Suprapubic skin (tissue), 4 donors: ENCODE measurements at places on chromosomes 11 and 22. TPM values are rescaled to one million over a fixed set of nuclear protein-coding genes. Genes with fewer than 3 reads are reported as not detected.

DNA sequence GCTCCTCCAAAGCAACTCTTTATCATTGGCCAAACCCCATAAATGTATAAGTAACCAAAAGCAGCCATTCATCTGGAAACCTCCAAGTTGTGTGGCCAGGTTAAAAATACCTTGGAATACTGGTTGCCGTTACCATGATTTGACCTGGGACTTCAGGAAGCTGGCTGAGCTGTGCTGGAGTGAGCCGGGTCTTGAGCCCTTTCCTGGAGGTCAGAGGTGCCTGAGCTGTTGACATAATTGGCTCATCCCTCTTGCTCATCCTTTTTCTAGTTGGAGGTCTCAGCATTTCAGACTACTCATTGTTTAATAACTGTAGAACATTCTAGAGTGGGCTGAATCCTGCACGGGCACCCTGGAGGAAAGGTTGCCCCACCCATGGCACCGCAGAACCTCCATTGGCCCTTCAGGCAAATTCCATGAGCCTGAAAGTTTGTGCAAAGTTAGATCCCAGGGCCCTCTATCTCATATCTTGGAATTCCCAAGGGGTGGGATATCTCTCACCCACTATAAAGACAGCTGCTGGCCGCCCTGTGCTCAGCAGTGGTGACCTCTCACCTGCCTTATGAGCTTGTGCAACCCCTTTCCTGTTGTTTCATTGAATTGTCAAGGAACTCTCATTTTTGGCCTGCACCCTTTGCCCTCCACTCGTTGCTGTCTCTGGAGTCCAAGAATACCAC is 77.0 kb downstream of the C22orf31 start:
- peaks cover 15% of the 10 kb centered on the region for H3K36me3 ChIP-seq
- no peak for DNase-seq
- peaks cover 6% of the 10 kb centered on the region for H3K4me1 ChIP-seq
- no peaks in the 10 kb centered on the region for H3K27me3 ChIP-seq

GRCh38 chr22:23207729-23208393 is 27.6 kb downstream of the BCR start:
- H3K4me3 ChIP-seq = no peak overlapping the region
- H3K36me3 ChIP-seq = no peaks in the 10 kb centered on the region
- H3K4me1 ChIP-seq = peaks cover 33% of the 10 kb centered on the region
- no peak for DNase-seq
- no peak overlapping the region for H3K27ac ChIP-seq
- no peaks in the 10 kb centered on the region for H3K27me3 ChIP-seq

GRCh38 chr11:126357969-126358762 is 2.7 kb downstream of the ST3GAL4 start:
- peak overlapping the region; percentile 67 for H3K4me3 ChIP-seq
- H3K36me3 ChIP-seq = no peaks in the 10 kb centered on the region
- peak overlapping the region; percentile 83 for H3K27ac ChIP-seq
- peak; percentile 74 for DNase-seq
- no peaks in the 10 kb centered on the region for H3K27me3 ChIP-seq
- H3K4me1 ChIP-seq = peaks cover 69% of the 10 kb centered on the region

DNA sequence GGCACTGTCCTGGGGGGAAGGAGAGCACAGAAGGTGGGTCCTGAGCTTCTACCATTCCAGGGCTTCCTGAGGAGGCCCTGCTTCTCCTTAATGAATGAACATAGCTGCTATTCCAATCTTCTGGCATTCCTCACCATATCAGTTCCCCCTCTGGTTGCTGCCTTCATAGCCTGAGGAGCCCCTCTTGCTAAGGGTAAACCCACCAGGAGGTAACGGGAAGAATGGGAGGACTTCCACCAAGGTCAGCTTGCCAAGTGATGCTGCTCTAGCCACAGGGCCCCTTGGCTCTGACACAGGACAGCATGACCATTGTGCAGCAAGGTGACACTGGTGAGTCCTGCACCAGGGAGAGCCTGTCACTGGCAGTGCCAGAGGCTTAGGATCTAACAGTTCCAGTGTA is 1022.5 kb downstream of the TBC1D22A start:
- peak; percentile 67 for DNase-seq
- H3K36me3 ChIP-seq = no peaks in the 10 kb centered on the region
- no peak overlapping the region for H3K27ac ChIP-seq
- no peak overlapping the region for H3K4me3 ChIP-seq
- no peaks in the 10 kb centered on the region for H3K4me1 ChIP-seq

GPR83 gene
- not detected for total RNA-seq

MYOD1 gene
- not detected for total RNA-seq

DNA sequence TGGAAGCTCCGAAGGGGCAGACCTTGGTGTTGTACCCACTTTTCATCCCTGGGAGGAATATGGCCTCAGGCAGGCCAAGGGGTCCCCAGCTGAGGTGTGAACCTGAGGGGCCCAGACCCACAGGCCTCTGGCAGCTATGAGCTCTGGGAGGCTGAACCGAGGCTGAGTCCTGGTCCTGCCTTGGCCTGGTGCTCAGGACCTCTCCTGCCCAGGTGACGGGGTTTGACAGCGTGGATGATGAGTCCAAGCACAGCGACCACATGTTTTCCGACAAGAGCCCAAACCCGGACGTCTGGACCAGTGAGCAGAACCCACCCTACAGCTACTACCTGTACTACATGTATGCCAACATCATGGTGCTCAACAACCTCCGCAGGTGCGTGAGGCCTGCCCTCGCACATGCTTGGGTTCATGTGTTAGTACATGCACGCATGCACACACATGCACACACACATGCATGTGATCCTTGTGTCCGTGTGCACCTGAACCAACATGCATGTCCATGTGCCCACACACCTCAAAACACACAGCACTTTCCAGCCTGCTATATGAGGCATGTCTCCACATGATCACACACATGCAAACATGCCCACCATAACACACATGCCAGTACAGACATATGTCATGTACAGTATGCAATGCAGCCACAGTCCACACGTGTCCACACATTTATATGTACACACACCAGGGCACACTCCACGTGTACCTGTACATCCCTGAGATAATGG is 40.9 kb downstream of the RNF141 start:
- H3K27ac ChIP-seq = no peak overlapping the region
- H3K4me3 ChIP-seq = no peak overlapping the region
- H3K4me1 ChIP-seq = peaks cover 21% of the 10 kb centered on the region
- H3K36me3 ChIP-seq = peaks cover 27% of the 10 kb centered on the region

DNA sequence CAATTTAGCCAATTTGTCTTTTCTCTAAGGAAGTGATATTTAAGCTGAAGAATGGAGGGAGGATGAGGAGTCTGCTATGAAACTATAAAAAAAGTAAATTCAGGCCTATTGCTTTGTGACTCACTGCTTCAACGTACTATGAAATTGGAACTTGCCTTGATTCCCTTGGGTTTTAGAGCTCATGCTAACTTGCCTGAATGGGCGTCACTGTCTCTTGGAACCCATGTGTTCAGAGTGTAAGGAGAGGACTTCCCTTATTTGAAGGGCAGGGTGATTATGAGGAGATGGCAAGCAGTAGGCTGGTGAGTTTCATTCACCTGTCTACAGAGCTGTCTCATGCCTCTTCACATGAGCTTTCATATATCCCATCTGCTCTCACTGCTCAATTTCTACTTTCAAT is 28.7 kb upstream of the WT1 start:
- no peak overlapping the region for H3K27ac ChIP-seq
- no peak for DNase-seq
- H3K4me1 ChIP-seq = no peaks in the 10 kb centered on the region
- H3K27me3 ChIP-seq = peaks cover 4% of the 10 kb centered on the region
- H3K4me3 ChIP-seq = no peak overlapping the region
